Aorta (tissue), 5 donors: ENCODE measurements at places on chromosomes 3 and 15. TPM values are rescaled to one million over a fixed set of nuclear protein-coding genes. Genes with fewer than 3 reads are reported as not detected.

NR2E3 gene
- total RNA-seq, result 3.2 TPM

SH2D7 gene
- not detected for total RNA-seq

COLQ gene
- total RNA-seq, result 10.7 TPM

VPS18 gene
- 18.6 TPM for total RNA-seq

CPNE9 gene
- not detected for total RNA-seq

IGF2BP2 gene
- total RNA-seq, result 17.5 TPM

VIPR1 gene
- total RNA-seq, result 3.2 TPM

CCK gene
- total RNA-seq, result not detected

HCLS1 gene
- 66.8 TPM for total RNA-seq

ASB14 gene
- total RNA-seq, result not detected

CCDC50 gene
- 95.8 TPM for total RNA-seq

SPINT1 gene
- total RNA-seq, result 3.9 TPM

PLA2G4E gene
- not detected for total RNA-seq

RBMS3 gene
- 203 TPM for total RNA-seq

IMP3 gene
- 46.1 TPM for total RNA-seq

TUSC7 gene
- not detected for total RNA-seq

GOLGA6D gene
- not detected for total RNA-seq

PLSCR2 gene
- 1.0 TPM for total RNA-seq

TNFAIP8L3 gene
- total RNA-seq, result 24.5 TPM

NR1I2 gene
- total RNA-seq, result not detected

ABHD2 gene
- total RNA-seq, result 221 TPM

SNURF gene
- total RNA-seq, result 21.4 TPM

NPAP1 gene
- not detected for total RNA-seq

NBEAL2 gene
- 26.2 TPM for total RNA-seq

DUOX2 gene
- total RNA-seq, result 0.65 TPM

FBXW12 gene
- total RNA-seq, result not detected

DPPA2 gene
- total RNA-seq, result not detected

STRA6 gene
- 0.51 TPM for total RNA-seq

CGGBP1 gene
- total RNA-seq, result 73.6 TPM

CKMT1B gene
- total RNA-seq, result not detected

HYKK gene
- 4.5 TPM for total RNA-seq

CATSPER2 gene
- 9.3 TPM for total RNA-seq

EPM2AIP1 gene
- 20.5 TPM for total RNA-seq

FAM81A gene
- 1.2 TPM for total RNA-seq

CFAP44 gene
- 8.6 TPM for total RNA-seq

AMOTL2 gene
- 82.1 TPM for total RNA-seq

TGM4 gene
- total RNA-seq, result not detected

FGF12 gene
- 0.91 TPM for total RNA-seq

GOLGA8R gene
- total RNA-seq, result 6.4 TPM

KBTBD13 gene
- 1.5 TPM for total RNA-seq
